ENCODE measurements at places on chromosomes 7 and 10. TPM values are rescaled to one million over a fixed set of nuclear protein-coding genes. Genes with fewer than 3 reads are reported as not detected.

DNA sequence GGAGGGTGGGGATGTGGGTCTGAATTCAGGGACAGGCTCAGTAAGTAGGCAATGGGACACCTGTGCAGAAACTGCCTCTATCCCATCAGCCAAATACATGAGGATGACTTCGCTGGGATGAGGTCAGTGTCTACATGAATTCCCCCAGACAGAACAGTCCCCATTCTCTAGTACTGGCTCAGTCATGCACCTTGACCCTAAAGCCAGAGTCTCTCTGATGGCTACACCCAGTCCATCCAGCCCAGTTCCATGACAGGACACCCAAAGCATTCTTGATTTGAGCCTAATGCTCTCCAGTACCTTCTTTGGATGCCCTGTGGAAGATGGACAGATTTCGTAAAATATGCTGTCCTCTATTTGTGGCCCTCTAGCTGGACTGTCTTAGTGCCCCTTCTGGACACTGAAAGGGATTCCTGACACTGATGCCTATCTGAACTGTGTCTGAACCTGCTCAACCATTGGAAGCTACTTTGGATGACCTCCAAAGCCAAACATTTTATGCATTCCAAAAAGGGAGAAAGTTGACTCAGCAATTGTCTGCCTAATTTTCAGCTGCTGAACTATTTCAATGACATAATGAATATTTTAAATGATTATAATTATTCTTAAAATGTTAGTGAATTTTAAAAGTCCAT is 14.6 kb downstream of the SFRP4 start:
- peak; percentile 76 for DNase-seq

- no peak for DNase-seq
These were observed 3.1 kb upstream of the INPP5A start for GRCh38 chr10:132534391-132535064.

GRCh38 chr10:80205477-80206276 is at the start of gene ANXA11:
TSS of gene ANXA11 (minus strand) at chr10:80205537. CDS start at chr10:80172861, 32,676 bp downstream.
- peak; percentile 29 for DNase-seq

DNA sequence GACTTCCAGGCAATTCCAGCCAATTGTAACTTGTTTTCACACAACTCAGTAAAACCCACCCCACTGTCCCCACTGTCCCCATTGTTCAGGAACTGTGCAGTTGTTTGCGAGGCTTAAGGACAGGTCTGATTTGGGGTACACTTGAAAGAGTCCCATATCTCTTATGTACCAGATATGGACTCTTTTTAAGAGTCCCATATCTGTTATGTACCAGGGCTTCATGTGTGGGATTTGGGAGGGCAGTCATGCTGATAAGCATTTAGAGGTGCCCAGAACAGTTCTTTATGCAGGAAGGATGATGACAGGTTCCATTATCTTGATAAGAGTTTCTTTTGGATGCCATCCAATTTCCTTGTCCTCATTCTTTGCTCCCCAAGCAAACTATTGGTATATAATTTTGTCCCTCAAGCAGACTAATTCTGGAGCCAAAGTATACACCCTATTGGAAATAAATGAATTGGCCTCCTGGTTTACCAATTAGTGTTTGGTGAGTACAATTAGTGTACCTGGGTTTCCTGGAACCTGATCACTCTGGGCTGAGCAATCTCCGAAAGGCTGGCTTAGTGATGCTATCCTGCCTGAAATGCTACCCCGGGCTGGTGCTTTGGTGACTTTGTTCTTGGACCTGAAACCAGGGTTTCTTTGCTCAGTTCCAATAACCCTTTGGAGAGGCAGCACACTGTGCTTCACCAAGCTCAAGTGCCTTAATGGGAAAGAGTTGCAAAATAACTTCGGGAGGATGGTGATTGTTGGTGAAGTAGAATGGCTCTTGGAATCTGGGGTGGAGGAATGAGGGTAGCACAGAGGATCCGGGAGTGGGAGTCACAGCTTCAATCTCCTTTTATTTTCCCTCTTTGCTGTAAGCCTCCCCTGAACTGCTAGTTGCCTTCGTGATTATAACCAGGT is 6.2 kb upstream of the DMBT1 start:
- no peak for DNase-seq

DNA sequence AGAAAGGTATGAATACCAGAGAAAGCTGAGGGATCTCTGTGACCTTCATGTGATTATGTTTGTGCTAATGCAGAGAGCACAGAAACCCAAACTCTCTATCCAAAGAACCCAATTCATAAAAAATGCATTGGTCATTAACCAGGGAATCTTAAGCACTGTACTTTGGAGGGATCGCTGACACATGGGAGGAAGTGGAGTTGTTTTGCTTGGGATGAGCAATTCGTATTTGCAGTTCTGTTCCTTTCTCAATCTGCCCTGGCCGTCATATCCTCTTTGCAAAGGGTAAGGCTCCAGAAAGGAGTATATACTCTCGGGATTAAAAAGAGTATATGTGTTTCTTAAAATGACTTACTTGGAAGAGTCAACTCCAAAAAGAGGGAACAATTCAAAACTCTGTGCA is 221.3 kb downstream of the POU6F2 start:
- DNase-seq: no peak

- no peak for DNase-seq
These were observed 760.8 kb upstream of the CELF2 start for GRCh38 chr10:10256860-10257259.

- no peak for DNase-seq
These were observed 80.0 kb upstream of the STEAP1B start for GRCh38 chr7:22579961-22580360.

DNA sequence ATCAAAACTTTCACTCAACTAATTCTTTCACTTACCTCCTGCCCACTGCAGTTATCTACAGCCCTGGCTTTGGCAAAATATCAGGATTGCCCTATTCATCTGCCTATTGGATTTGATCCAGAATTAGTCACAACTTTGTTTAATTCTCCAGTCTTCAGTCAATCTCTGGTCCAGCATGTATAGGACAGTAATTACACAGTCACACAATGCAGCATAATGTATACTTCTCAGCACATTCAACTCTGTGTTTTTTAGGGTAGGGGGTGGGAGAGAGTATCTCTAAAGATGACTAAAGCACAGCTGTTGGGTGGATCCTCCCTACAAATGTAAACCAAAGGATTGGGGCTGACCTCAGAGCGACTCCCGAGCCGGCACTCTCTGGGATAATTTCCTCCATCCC is 17.7 kb upstream of the NRP1 start:
- peak; percentile 25 for DNase-seq

DNA sequence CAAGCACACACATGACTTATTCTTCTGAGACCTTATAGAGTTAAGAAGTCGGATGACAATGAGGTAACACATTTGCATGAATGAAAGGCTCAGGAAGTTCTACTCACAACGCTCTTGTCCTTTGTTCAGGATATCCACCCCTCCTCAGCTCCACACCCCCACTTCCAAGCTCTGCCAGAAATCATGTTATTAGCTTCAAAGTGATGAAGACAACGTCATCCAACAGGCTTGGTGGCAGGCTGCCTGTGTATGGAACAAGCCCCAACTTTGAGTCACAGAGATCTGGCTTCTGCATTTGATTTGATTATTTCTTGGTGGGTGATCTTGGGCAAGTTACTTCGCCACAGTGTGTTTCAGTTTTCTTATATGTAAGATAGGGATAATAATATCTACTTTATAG is 12.4 kb upstream of the BMPER start:
- no peak for DNase-seq

- no peak for DNase-seq
These were observed 3.0 kb downstream of the NOD1 start for GRCh38 chr7:30475580-30475979.

The ANKRD7 gene
- total RNA-seq: 2.0 TPM

The CCL26 gene
- total RNA-seq: 18.3 TPM

The CCDC3 gene
- total RNA-seq: 2.4 TPM

The OPALIN gene
- not detected for total RNA-seq
